ENCODE measurements at places on chromosomes 2 and 18.

DNA sequence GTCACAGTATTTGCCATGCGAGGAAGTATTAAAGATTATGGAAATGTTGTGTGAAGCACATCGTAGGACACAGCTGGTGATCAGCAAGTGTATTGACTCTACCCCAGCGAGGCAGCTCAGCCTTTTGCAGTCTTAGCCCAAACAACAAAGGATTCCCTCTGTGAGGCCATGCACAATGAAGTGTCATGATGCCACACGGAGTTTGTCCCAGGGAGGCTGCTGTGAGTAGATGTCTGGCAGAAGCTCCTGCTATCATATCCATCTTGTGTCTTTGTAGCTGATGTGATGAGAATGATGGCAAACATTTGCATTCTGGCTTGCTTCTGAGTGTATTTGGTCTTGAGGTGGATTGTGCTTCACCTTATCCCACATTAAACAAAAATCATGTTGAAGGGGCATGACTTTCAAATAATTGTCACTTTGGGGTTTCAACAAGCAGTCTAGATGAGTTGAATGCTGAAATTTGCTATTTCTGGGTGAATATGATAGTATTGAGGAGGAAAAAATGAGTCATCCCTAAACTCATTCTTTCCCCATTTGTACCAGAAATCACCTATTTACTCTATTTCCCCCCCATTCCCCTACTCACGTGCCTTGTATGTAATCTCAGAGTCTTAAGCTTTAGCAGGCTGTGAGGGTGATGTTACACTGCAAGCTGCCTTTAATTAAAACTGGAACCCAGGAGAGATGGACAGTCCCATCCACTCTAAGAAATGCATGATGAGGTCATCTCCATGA is 273.5 kb downstream of the RNF144A start:
- no peak for DNase-seq

DNA sequence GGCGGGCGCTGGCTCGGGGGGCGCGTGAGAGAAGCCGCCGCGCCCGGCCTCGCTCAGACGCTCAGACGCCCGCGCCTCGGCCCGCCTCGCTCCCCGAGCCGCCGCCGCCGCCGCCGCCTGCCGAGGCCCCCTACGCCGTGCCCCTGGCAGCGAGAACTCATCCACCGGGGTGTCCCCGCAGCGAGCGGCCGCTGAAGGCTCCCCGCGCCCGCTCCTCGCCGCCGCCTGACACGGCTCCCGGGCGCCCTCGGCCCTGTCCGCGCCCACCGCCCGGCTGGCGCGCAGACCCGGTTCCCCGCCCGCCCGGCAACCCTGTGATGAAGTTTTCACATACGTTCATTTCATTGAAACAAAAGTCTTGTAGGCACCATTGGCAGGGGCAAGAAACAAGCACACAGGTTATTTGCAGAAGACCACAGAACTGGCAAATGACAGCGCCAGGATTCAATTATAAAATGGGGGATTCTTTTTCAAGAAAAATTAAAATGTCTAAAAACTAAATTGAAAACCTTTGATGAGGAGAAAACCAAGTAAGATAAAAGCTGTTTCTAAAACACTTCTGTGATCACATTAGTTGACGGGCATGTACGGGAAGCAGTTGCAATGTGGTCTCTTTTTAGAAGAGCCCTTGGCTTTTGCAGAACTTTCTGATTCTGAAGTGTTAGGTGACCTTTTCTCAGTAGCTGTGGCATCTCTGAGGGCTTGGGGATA is 50.5 kb upstream of the TUBA3D start:
- no peak for DNase-seq

- DNase-seq = peak; percentile 58
These were observed 813 bp upstream of the MEIS1 start for GRCh38 chr2:66433945-66434678.

- DNase-seq = no peak
These were observed 107.7 kb downstream of the NFATC1 start for GRCh38 chr18:79503406-79503805.

GRCh38 chr2:86243950-86244733 is 44.9 kb downstream of the MRPL35 start:
- DNase-seq = no peak

- DNase-seq = no peak
These were observed 154.0 kb downstream of the DYSF start for GRCh38 chr2:71607151-71607889.

DNA sequence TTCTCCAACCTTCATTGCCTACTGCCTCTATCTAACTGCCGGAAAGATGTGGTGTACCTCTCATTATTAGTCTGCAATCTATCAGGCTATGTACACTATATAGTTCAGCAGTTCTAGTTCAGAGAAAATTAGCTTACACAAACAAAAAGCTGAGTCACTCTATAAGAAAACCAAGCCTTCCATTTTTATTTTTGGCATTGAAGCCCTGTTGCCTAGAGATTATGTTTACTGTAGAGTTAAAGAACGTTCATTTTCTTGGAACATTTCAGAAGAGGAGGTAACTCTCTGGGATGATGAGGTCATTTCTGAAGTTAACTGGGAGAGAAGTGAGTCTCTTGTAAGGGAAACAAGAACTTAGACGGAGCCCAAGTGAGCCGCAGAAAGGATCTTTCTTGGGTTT is 133.5 kb downstream of the FAM124B start:
- DNase-seq = no peak

DNA sequence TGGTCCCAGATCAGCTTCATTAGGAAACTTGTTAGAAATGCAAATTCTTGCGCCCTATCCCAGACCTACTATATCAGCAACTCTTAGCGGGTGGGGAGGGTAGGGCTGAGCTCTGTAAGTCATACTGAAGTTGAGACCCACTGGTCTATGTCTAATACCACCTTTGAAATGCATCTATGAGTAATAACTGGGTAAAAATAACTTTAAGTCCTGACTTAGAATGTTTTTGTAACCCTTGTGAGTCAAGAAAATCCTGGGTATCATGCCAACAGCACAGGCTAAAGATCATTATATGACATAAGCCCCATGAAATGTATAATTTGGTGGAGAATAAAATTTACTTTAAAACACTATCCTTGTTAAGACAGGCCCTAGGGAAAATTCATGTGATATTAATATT is 41.4 kb downstream of the PRKD3 start:
- no peak for DNase-seq

DNA sequence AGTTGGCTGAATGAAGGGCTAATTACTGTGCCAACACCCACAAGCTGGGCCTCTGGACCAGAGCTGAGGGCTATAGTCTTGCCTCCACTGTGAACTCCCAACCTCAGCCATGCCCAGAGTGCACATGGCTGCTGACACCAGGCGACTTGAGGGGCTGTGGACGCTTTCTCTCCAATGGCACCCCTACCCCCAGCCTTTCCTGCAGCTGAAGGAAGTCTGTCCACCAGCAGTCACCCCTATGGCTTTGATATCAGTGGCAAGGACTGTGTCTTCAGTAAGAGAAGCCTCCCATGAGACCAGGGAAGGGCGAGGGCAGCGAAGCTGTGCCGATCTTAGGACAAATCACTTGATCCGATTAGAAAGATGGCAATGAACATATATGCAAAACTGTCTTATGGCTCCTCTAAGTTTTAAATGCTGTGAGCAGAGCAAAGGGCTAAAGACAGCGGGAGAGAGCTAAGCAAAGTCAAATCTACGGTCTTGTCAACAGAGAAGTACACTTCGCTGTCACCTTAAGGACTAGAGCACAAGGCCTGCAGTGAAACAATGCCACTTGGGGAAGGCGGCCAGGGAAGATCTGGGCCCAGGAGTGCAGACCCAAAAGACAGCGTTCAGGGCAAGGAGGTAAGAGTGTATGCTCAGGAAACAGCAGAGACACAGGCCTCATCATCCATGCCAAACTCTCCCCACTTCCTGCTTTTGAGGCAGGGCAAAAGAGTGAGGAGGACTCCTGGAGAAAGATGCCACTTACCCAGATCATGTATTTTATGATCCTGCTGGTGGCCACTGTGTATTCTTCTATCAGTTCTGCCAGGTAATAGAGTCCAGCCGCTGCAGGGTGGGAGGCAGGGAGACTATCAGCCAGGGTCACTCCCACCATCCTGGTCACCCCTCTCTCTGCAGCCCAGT is 1.5 kb downstream of the TEX261 start:
- DNase-seq = no peak

DNA sequence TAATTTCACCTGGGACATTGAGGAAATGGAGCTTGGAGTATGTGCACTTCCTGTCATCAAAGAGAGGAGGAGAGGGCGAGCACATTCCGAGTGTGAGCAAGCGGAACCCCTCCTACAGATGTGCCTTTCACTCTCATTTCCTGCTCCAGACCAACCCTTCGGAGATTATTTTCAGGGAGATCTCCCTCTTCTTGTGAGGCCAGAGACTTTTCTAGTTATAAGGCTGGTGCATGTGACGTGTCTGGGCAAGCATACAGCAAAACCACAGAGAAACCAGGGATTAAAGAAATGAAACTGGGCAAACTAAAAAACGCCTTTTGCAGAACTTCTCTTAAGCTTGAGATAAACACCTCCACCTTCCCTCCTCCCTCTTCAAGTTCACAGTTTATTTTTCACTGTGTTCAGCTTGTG is 409.2 kb upstream of the TCF4 start:
- DNase-seq = no peak

GRCh38 chr2:165058476-165059265 is 103.3 kb upstream of the SLC38A11 start:
- no peak for DNase-seq

GRCh38 chr2:61688369-61689334 is 150.5 kb upstream of the XPO1 start:
- no peak for DNase-seq

DNA sequence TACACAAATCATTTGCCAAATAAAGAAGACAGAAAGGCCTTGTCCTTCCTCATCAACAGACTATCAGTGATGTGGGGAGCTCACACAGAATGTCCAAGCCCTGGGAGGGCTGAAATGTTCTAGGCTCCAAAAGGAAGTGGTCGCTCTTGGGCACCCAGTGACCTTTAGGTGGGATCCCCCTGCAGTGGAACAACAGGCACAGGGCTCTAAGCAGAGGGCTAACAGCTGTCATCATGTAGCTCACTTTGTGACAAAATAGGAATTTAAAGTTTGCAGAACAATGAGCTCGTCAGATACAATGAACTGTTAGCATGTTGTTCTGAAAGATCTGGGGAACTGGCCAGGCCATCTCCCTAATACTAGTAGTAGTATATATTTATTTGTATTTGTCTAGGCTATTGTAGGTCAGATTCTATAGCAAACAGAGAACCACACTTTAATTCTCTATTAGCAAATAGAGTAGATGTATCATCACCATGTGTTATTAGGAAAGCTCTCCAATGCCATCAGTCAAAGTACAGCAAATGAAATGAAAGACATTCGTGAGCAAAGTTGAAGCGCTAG is 151.5 kb upstream of the MAP3K20 start:
- DNase-seq = no peak

DNA sequence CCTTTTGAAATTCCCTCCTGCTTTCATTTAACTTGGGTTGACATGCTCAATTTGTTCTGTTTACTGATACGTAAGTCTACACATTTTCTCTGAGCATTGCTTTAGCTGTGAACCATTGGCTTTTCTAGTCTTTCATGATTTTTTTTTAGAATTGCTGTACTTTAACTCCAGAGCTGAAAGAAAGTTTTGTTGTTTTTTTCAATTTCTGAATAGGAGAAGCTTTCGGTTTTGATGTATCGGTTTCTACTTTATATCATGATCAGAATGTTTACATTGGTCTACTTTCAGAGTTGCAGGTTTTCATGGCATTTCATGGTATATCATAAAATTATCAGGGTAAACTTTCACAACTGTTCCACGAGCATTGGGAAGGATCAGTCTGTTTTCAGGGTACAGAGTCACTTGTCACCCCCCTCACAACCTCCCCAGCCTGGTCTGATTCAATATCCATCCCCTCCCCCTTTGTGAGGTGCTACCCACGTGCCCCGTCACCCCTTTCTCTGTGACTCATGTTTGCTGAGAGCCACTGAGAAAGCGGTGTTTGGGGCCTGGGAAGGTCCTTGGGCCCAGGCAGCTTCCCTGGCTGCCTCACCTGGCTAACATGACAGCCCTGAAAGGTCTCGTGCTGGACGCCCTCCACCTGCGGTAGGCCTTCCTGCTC is 7.0 kb downstream of the ASTL start:
- DNase-seq = no peak

DNA sequence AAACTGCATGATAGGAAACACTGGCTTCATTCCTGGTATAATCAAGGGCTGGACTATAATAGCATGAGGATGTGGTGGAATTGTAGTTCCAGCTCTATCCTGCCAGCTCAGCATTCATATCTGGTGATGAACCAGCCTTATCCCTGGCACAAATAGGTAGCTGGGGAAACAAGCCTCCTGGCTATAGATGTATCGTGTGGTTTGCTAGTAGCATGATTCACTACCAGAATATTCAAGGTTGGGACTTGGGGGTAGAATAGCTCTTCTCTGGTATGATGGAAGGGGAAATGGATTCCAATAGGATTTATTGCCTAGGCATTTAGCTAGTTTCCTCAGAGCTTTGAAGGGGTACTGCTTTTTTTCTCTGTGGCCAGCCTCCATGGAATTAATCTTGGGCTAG is 532.8 kb downstream of the FBXO15 start:
- DNase-seq = no peak

DNA sequence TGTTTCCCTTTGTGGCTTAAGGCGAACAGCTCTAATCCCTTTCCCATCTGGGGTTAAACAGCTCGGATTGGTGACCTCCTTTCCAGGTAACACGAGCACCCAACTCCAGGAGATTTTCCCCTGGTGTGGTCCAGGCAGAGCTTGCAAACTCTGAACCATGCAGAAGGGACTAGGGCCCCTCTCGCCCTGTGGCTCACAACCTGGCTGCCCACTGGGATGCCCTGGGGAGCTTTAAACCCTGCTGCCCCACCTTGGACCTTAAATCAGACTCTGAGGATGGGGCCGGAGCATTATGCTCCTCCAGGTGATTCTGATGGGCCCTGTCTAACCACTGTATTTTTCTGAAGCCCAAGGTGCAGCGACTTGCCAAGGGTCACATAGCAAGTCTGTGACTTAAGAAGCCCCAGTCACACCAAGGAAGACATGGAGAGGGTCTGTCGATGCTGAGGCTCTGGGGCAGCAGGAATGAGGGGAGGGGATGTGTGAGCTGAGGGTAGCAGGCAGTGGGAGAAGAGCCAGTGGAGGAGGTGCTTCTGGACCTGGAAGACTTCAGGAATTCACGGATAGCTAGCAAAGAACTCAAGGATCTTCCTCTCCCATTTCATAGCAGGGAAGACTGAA is 5.9 kb downstream of the ARID5A start:
- no peak for DNase-seq

- DNase-seq = no peak
These were observed 168.5 kb downstream of the TPGS2 start for GRCh38 chr18:36660311-36660710.

DNA sequence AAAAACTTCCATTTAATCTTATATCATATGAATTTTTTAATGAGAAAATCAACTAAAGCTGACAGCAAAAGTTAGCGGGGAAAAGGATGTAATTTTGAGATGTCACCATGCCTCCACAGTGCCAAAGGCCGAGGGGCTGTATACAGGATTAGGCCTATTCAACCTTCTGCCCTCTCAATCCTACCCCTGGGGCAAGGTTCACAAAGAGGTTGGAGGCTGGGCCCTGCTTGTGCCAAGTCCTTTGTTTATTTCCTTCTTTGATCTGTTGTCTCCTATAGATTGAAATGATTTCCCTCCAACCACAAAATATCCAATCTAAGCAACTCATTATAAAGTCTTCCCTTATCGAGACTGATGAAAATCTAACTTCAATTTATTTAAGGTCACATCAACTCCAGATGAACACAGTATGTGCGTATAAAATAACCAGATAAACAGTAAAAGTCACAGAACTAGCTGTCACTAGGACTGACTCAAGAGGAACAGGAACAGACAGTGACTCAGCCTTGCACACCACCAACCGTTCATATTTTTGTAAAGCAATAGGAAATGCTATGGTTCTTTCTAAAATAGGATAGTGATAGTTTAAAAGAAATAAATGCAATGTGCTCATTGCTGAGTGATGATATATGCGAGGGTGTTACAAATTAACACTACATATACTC is 95.8 kb downstream of the SLC25A12 start:
- DNase-seq = no peak

Data from hippocampal formation (tissue), 2 donors.